ENCODE measurements at places on chromosomes 11 and 22.
A peak's percentile ranks its signal among the peaks of the same experiment; 100 is the strongest.

GRCh38 chr11:94521684-94522083, 9.4 kb downstream of the C11orf97 start:
- DNase-seq: no peak

DNA sequence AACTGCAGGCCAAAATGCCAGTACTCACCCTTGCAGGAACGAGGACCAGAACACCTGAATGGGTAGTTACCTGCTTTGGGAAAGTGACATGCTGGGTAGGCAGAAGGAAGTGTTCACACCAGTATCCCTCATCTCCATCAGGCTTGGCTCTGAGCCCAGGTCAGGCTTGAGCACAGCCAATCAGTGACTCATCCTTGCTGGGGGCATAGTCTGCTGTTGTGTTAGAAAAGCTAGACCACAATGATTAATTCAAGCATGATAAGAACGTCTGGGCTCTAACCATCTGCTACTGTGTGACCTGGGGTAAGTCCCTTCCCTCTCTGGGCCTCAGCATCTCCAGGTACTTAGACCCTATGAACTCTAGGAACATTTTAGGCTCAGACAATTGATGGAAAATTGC, 450.4 kb downstream of the MIAT start:
- DNase-seq: no peak

DNA sequence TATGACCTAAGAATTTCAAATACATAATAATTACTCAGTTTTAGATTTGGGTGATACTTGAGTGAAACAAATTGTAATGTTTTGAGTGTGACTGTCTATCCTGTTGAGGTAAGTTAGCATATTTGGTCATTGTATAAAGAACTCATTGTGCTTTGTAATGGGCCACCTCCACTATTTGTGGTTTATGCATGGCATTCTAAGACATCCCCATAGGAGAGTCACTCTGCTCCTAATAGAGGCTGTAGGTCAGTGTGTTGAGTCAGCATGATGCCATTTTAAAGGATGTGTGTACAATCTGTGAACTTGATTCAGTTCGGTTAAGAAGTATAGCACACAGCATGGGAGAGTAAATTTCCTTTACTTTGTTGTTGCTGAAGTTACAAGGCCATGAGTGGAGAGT, 1112.4 kb downstream of the JRKL start:
- DNase-seq: no peak

GRCh38 chr11:77154381-77155081, 26.5 kb downstream of the MYO7A start:
- DNase-seq: peak; percentile 70

GRCh38 chr11:73916435-73916834, 34.4 kb upstream of the DNAJB13 start:
- DNase-seq: no peak

- no peak for DNase-seq
Measured at GRCh38 chr11:45651156-45651555, 14.3 kb downstream of the CHST1 start.

GRCh38 chr11:33700063-33700501, 544 bp downstream of the C11orf91 start:
- DNase-seq: no peak

GRCh38 chr22:44625421-44625760, 76.6 kb upstream of the PRR5 start:
- no peak for DNase-seq

DNA sequence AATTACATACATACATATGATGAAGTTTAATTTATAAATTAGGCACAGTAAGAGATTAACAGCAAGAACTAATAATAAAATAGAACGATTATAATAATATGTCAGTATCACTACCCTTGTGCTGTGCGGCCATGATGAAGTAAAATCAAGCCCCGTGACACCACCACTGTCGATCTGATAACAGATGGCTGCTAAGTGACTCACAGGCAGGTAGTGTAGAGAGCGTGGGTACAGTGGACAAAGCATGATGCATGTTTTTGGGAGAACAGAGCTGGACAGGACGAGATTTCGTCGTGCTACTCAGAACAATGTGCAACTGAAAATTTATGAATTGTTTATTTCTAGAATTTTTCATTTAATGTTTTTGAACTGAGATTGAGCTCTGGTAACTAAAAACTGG, 108.4 kb upstream of the TIMP3 start:
- no peak for DNase-seq

GRCh38 chr11:84817998-84818397, 809.1 kb downstream of the DLG2 start:
- DNase-seq: no peak

GRCh38 chr11:6468712-6469495, 4.8 kb downstream of the TRIM3 start:
- DNase-seq: no peak

DNA sequence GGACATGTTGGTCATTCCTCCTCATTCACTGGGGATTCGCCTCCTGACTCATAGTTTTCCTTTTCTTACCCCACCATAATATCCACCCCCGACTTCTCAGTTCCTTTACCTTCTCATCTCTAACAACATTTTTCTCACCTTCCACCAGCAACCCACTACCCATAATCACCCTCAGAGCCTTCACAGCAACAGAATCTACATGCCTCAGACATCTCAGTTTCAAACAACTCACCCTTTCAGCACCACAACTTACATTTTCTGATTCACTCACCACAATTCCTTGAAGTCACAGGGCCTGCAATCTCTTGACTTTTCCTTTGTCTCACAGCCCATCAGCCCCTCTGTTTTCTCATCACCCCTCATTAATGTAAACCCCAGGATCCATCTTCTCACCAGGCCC, 2.3 kb upstream of the MTNR1B start:
- DNase-seq: no peak

- no peak for DNase-seq
Measured at GRCh38 chr11:22337596-22338485, at the start of gene SLC17A6. Gene SLC17A6 (plus strand): TSS chr11:22338381. CDS start chr11:22338534, 153 bp downstream.

- DNase-seq: no peak
Measured at GRCh38 chr11:2402106-2402505, 1.6 kb downstream of the TSSC4 start.

GRCh38 chr22:27765706-27766291, 35.8 kb downstream of the MN1 start:
- no peak for DNase-seq

GRCh38 chr11:10584071-10584501, 15.6 kb upstream of the LYVE1 start:
- no peak for DNase-seq

DNA sequence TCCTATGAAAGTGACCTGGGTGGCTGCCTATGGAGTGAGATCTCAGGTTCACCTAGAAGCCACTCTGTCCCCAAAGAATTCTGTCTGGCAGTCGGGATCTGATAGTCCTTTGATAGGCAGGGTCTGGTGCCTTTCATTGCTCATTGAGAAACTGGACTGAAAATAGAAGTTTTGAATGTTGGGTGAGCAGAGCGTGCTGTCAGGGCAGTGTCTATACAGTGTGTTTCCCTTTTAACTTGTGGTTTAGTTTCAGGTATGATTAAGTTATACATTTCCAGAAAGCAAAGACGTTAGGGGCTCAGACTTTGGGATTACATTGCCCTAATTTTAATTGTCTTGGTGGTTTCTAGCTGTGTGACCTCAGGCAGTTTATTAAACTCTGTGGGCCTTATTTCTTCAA, 111.3 kb upstream of the PAX6 start:
- DNase-seq: no peak

DNA sequence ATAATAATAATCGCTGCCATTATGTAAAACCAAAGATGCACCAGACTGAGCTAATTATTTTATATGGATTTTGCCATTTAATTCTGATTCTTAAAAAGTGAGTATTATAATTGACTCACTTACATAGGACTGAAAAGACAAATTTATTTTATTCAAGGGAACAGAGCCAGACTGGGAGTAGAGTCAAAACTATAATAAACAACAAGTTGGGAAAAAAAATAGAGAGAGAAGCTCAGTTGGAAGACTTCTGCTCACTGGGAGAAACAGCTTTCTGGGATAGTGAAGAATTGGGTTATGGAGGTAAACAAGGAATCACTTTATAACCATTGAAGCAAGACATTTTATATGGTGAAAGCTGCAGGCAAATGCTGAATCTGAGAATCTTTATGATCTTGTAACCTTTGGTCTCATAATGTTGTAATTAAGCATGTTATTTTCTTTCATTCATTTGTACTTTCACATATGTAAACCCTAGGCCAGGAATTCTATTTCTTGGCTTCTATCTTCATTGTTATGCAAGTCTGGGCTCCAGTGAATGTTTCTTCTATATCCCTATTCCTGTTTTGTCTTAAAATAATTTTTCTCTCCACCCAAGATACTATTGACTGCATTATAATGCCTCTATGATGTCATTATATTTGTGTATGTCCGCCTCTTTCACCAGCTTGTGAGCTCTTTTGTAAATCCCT, 725.3 kb upstream of the CCDC179 start:
- DNase-seq: no peak

GRCh38 chr11:109363682-109364081, 58.3 kb upstream of the C11orf87 start:
- no peak for DNase-seq

DNA sequence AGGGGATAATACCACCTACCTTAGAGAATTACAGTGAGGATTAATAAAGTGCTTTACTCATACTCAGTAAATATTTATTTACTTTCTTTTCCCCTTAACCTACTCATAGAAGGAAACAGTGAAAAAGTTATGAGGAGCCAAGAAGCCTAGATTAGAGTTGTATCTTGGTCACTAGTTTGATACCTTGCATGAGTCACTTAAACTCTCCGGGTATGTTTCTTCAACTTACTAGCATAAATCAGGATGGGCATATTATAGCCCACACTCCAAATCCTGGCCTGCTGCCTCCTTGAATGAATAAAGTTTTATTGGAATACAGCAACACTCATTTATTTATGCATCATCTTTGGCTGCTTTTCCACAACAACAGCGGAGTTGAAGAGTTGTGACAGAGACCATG, 8.2 kb downstream of the FBXO3 start:
- DNase-seq: no peak

DNA sequence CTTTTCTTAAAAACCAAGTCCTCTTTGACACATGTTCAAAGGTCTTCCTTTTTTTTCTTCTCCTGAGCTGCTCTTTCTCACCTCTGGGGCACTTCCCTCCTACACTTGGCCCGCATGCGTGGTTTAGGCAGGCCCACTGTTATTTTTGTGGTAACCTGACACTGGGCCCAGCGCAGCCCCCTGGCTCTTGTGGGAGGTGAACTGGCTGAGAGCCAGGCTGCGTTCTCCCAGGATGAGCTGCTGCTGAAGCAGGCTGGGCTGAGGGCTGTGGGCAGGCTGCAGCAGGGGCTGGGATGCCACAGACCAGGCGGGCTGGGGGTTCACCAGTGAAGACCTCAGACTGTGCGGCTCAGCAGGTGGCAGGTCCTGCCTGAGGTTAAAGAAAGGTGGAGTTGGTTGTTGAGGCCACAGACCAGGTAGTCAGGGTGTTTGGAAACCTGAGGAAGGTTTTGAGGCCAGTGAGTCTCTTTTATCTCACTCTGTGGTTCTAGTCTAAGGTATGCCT, 72.4 kb downstream of the TEAD1 start:
- DNase-seq: peak; percentile 91

GRCh38 chr11:32400196-32400595, 35.1 kb downstream of the WT1 start:
- no peak for DNase-seq

GRCh38 chr22:39242595-39243438, 2.0 kb downstream of the PDGFB start:
- no peak for DNase-seq

DNA sequence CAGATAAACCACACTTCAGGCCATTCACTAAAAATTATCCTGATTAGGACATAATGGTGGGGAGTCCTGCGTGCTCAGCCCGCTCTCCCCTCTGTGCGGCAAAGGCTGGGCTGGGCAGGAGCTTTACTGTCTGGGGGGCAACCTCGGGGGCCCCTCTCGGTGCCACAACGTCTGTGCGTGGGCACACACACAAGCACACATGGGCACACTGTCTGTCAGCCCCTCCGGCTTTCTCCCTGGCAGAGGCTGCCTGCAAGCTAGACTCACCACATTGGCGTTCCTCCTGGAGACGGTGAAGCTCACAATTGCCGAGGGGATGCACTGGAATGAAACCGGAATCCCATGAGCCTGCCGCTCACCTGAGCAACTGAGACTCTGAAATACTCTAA, 5.2 kb downstream of the MLC1 start:
- DNase-seq: no peak

DNA sequence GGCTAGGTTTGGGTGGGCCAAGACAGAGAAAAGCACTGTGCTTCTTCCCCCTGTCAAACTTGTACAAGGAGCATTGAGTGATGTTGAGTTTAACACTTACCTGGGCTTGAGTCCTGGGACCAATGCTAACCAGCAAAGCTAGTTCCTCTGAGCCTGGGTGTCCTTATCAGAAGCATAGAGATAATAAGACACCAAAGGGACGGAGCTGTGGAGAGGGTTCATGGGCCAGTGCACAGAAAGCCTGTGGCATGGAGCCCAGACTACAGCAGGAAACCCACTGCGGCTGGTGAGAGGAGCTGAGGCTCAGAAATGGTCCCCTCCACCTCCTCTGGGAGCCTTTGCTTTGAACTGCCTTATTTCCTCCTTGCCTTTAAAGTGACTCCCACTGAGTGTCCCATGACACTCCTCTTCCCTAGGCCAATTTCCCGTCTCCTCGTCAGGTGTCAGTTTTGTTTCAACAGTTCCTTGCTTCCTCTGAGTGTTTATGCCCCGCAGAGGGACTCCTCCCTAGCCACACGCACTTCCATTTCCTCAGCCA, 9.4 kb downstream of the SLCO2B1 start:
- DNase-seq: no peak

DNA sequence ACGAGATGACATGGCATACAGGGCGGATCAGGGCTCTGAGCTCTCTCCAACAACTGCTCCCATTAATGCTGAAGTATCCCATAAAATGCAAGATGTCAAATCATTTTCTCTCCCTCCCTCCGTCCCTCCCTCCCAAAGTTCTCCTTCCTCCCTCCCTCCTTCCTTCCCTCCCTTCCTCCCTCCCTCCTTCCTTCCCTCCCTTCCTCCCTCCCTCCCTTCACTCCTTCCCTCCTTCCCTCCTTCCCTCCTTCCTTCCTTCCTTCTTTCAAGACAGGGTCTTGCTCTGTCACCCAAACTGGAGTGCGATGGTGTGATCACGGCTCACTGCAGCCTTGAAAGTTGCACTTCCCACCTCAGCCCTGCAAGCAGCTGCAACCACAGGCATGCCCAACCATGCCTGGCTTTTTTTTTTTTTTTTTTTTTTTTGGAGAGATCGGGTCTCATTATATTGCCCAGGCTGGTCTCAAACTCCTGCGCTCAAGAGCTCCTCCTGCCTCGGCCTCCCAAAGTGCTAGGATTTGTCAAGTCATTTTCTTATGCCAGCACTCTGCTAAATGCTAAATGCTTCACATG, 38.2 kb downstream of the TXN2 start:
- DNase-seq: no peak

DNA sequence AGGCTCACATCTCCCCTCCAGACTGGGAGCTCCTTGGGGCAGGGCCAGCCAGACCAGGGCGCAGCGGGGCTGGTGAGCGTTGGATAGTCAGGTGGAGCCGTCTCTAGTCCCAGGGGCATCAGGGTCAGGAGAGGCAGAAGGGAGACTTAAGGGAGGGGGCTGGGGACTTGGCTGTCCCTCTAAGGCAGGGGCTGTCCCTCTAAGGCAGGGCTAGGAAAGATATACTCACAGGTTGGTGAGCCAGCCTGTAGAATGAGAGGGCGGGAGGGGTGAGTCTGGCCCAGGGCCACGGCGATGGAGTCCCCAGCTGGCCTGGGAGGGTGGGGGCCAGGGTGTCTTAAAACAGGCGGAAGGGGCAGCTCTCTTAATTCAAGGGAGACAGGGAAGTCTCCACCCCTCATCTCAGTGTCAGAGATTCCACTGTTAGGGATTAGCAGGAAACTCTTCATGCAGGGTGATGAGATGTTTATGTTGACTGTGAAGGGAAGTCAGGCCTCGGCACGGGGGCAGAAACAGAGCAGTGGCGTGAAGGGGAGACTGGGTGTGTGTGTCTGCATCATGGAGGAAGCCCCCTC, 11.3 kb downstream of the P2RY2 start:
- DNase-seq: no peak

GRCh38 chr11:35173011-35173511, 34.1 kb downstream of the CD44 start:
- no peak for DNase-seq

Data from NCI-H1092 (cell line).